ENCODE measurements at places on chromosomes 2 and 18.

DNA sequence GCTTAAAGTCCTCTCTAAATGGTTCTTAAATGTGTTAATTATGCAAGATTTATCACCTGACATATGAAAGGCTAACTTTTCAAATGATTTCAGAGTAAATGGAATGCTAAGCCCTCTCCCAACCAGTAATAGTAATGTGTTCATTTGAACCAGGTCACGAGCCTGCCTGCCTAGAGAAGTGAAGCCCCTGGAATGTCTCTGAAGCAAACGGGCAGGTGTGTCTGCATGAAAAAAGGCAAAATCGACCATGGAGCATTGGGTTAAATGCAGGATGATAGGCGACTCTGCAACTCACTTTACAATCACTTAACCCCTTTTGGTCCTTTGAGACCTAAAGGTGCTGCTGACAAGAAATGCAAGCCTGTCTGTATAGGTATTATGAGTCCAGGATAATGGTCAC, 798.4 kb upstream of the ACVR2A start:
- DNase-seq: no peak

DNA sequence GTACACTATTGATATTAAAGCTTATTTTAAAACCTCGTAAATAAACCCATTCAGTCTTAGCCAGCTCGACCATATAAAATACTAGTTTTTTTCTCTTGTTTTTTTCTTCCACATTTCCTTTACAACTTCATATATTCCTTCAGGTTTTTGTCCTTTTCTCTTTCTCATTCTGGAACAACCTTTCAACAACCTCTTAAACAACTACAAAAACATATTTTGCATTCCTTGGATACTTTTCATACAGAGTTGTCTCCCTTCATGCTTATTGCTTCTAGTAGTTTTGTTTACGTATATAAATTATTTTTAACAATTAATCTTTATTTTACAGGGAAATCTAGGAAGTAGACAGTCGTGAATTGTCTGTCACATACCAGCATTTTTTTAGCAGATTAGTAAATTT, 41.2 kb downstream of the COMMD1 start:
- DNase-seq: no peak

GRCh38 chr18:58640428-58640805, 11.5 kb upstream of the ALPK2 start:
- DNase-seq: peak; percentile 48

DNA sequence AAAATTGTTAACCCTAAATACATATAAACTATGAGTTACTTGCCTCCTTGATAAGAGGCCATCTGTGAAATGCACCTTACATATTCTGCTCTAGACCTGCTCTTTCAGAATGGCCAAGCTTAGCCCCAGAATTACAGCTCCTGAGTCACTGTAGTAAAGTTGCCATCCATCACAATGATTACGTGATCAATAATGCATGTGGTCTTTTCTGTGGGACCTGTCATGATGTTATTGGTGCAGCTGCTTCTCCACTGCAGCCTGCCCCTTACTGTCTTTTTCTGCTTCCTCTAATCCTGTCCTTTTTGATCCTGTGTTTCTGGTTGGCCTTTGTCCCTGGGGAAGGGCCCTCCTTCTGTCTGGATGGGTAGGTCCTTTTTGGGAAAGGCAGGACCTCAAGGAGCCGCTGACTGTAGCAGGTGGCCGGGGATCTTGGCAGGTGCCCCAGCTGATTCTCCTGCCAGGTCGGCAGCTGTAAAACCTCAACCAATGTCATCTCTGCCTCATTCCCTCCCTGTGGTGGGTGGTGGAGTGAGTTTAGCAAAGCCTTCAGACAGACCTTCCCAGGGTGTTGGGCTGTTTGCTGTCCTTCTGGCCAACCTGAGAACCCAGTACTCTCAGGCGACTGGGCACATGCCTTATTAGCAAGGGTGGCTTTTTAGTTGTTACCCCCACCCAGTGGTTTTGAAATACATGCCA, 126.2 kb upstream of the EML6 start:
- DNase-seq: no peak

DNA sequence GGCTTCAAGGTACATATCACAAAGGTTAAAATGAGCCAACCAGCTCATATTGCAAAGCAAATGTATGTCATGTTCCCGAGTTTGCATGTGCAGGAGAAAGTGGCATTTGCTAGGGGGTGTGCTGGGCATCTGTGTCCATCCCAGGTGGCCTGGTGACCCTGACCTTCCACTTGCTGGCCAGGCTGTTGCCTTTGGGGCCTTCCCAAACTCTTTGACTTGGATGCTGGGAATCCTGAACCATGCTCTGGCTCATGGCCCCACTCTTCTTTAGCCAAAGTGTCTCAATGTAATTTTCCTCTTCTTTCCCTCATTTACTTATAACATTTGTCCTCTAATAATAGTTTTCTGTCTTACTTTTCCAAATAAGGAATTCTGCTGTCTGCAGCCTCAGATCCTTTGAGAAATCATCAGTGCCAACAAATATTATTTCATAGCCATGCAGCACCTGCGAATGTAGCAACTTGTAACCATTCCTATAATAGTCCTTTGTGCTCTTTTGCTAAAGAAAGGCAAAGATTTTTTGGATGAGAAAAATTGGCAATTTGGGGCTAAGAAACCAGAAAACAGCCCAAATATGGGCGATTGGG, 64.2 kb downstream of the MTCL1 start:
- no peak for DNase-seq

DNA sequence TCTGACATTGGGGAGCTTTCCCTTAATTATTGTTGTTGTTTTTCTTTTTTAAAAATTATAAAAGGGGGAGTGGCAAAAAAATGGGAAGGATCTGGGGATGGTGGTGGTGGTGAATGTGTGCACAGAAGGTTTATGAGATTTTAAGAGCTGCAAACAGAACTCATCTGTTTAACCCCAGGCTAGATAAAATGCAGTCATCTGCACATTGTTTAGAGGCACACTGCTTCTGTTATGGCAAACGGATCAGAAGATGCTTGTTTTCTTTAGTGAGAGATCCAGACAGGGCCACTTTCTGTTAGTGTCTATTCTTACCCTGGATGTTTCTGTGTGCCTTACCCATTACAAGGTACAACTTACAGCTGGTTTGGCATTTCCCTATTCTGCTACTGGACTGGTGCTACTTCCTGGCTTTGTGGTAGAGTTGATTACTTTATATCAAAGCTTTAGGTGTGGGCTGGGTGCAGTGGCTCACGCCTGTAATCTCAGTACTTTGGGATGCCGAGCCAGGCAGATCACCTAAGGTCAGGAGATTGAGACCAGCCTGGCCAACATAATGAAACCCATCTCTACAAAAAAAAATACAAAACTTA, 68.2 kb upstream of the NRP2 start:
- DNase-seq: no peak
